ENCODE measurements at places on chromosomes 7 and 10.

- no peak for DNase-seq
Observed at GRCh38 chr7:38978491-38978890, 782 bp downstream of the POU6F2 start.

GRCh38 chr7:148210804-148211325 is 379.7 kb upstream of the C7orf33 start:
- no peak for DNase-seq

- DNase-seq: no peak
Observed at GRCh38 chr7:5636446-5636835, 145.0 kb downstream of the RNF216 start.

DNA sequence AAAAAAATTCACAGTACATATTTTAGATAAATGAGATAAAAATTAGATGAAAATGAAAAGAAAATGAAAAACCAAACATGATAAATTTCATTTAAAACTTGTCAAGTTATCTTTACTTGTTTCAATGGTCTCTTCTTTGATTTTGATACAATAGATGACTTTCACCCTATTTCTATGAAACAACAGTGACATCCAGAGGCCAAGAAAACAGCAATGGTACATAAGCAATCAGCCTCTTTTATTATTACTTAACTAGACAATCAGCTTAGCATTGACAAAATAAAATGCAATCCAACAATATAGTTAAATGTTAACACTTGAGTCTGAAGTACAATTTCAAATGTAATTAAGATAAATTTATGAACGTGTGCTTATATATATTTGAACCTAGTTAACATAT is 74.8 kb upstream of the GPR37 start:
- no peak for DNase-seq

DNA sequence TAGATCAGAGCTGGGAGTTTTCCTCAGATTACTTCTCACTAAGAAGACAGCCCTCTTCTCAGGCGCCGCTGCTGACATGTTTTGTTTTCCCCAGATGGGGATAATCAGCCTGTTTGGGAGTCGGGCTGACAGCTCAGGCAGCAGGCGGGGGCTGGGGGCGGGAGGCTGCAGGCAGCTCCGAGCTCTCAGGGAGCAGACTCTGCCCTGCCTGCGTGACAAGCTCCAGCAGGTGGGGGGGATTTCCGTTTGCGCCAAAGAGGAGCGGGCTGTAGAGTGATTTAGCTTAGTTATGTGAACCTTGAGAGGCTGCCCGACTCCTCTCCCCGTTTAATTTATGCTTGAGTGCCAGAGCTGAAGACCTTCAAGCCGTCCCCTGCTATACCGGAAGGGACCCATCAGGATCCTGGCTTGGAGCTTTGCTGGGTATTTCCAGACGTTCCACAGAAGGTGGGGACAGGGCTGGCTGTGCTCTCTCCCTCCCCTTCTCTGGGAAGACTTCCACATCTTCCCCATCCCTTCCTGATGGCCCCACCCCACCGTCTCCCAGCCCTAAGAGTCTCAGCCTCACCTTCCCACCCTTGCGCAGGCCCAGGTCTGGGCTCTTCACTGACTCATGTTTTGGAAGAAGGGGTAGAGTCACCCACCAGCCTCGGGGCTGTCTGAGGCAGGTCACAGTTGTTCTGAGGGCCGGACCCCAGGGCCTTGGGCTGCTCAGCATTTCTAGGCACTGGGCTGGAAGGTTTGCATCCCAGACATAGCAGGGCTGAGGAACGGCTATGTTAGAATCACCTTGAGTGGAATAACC is 24.7 kb upstream of the ADCYAP1R1 start:
- no peak for DNase-seq

- DNase-seq: no peak
Observed at GRCh38 chr10:104578671-104579070, 62.4 kb upstream of the SORCS3 start.

DNA sequence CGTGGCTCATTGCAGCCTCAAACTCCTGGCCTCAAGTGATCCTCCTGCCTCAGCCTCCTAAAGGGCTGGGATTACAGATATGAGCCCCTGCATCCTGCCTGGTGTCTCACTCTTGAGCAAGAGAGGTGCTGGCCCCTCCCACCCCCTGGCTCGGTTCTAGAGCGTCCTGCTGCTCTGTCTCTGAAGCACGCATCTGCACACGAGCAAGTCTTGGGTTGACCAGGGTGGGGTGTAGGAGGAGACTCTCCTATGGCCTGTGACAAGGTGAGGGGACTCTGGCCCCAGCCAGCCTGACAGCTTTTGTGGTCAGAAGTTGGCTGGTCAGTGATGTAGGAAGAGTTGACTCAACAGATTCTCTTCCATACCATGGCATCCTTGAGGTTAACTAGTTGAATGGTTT is 110.7 kb upstream of the CARD11 start:
- DNase-seq: no peak

- DNase-seq: no peak
Observed at GRCh38 chr7:158649279-158649678, 55.3 kb downstream of the NCAPG2 start.

GRCh38 chr10:69836731-69837030 is 35.0 kb downstream of the COL13A1 start:
- DNase-seq: no peak

GRCh38 chr7:27520815-27521790 is 141.6 kb downstream of the HIBADH start:
- DNase-seq: no peak

- DNase-seq: no peak
Observed at GRCh38 chr10:130020651-130021382, 56.7 kb upstream of the EBF3 start.

- no peak for DNase-seq
Observed at GRCh38 chr7:144723301-144723700, 112.6 kb downstream of the TPK1 start.

DNA sequence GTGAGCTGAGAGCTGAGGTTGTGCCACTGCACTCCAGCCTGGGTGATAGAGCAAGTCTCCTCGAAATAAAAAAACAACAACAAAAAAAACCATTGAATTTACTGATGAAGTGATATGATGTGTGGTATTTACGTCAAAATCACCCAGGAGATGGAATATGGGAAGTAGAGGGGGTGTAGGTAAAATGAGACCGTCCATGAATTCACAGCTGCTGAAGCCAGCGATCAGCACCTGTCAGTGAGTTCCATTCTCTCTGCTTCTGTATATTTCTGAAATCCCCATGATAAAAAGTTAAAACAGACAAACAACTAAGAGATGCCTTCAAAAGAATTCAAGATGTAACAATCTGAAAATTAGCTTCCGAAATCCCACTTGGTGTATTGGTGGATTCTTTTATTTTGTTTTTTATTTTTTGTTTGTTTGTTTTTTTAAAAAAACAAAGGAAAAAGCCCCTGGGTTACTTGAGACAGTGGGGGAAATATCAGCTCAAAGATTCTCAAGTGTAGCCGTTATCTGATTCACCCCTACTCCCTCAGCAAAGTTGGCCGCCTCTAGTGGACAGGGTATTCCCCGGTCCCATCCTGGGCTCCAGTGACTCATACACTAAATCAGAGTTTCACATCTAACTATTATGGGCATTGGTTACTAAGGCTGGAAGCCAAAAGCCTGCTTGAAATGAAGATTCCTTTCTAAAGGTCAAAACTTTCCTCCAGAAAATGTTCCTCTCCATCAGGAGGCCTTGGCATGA is 76.4 kb downstream of the MAP3K8 start:
- no peak for DNase-seq

GRCh38 chr7:145497911-145498525 is 618.6 kb upstream of the CNTNAP2 start:
- DNase-seq: no peak

DNA sequence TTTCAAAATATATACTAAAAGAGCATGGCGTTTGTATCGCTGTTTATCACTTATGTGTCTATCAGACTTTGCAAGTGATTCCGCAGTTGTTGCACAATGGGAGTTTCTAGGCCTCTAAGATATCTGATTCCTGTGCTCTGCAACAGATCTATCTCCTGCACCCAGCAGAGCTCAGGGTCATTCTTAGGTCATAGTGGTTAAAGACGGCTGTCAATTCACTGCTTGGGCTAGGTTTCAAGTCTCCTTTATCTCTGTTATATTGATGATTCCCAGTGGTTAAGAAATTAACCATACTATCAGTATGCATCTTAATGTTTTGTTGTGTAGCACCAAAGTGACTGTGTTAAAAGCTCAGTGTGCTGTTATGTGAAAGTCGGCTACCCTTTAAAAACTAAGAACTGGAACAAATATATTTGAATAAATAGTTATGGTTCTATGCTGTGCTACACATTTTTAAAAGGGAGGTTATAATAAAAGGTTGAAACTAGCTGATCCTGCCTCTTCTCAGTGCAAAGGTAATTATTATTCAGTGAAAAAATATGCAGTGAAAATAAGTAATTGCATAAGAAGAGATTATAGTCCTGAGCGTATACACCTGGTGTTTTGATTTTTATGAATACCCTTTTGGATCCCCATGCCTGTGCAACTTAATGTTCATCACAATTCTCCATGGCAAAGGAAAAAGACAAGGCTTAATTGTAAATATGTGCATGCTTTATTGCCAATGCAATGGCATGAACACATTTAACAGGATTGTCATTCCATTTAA is 24.0 kb downstream of the HOXA1 start:
- no peak for DNase-seq

- DNase-seq: no peak
Observed at GRCh38 chr7:156610130-156610529, 30.4 kb upstream of the RNF32 start.

- DNase-seq: no peak
Observed at GRCh38 chr10:116611153-116611545, 9.6 kb upstream of the PNLIPRP2 start.

DNA sequence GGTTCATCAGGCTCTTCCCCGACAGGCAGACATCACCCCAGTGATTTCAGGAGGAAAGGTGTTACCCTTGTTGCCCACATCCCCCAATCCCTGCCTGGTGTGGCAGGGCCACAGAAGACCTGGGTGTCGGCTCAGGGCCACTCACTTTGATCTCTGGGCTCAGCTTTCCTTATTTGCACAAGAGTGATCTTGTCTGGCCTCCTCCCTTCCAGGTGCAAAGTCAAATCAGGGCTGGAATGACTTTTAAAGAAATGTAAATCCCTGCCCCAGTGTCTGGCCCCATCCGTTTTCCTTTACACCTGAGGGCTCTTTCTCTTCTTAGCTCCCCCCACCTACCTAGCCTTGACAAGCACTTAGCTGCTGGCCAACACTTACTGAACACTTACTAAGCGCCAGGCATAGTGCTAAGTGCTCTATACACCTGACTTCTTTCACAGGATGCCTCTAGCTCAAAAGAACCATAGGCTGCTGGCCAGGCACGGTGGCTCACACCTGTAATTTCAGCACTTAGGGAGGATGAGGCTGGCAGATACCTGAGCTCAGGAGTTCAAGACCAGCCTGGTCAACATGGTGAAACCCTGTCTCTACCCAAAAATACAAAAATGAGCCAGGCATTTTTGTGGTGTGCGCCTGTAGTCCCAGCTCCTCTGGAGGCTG is 979 bp upstream of the NODAL start:
- no peak for DNase-seq

DNA sequence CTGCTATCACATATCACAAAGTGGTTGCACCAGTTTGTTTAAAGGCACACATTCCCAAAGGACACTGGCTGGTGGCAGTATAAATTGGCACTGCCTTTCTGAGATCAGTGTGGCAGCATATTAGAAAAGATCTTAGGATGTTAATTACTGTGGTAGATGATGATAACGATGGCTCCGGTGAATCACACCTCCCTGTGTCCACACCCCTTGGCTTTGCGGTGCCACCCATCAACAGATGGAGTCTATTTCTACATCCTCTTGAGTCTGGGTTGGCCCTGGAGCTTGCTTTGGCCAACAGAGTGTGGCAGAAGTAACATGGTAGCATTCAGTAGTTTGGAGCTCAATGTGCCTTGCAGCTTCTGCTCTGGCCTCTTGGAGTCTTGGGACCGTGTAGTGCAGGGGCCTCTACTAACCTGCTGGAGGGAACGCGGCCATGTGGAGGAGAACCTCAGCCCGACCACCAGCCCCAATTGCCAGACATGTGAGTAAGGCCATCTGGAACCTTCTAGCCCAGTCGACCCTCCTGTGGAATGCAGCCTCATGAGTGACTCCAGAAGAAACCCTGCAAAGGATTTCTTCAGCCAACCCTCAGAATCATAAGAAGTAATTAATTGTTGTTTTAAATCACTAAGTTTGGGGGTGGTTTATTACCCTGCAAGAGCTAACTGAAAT is 27.2 kb upstream of the PLEKHA1 start:
- DNase-seq: no peak

- no peak for DNase-seq
Observed at GRCh38 chr10:5147981-5148677, 36.8 kb downstream of the AKR1C8 start.

DNA sequence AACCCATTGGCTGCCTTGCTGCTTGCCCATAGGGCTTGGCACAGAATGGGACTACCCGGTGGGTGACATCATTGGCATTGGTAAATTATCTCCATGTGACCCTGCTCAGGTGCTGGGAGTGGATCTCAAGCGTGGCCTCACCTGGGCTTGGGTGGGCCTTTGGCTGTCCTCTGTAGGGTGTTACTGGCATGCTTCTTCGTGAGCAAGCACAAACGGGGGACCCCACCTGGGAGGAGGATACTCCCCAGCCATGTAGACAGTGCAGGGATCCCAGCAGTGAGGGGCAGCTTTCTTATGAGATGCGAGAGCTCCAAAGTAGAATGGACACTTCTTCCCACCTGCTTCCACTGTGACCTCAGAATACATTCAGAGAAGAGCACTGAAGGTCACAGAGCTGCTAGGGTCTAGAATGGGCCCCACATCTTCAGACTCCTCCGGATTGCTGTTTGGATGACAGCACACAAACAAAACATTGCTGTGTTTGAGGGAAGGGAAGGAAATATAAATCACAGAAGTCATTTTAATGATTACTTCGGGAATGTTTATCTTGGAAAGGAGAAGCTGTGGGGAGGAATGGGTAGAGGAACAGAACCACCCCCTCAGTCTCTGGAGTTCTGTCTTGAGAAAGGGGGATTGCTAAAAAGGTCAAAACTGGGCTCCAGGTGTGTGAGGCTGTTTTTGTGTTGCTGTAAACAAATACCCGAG is 75.9 kb downstream of the SH2D4B start:
- DNase-seq: no peak

DNA sequence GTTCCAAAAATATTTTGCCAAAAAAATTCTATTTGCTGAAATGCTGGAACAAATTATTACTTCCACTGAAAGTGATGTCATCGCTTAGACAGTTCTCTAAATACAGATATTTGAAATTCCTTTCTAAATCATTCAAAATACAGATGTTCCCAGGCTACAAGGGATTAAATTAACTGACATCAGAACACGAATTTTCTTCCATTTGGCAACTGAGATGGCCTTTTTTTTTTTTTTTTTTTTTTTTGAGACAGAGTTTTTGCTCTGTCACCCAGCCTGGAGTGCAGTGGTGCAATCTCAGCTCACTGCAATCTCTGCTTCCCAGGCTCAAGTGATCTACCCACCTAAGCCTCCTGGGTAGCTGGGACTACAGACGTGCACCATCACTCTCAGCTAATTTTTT is 57.0 kb downstream of the P4HA1 start:
- no peak for DNase-seq

DNA sequence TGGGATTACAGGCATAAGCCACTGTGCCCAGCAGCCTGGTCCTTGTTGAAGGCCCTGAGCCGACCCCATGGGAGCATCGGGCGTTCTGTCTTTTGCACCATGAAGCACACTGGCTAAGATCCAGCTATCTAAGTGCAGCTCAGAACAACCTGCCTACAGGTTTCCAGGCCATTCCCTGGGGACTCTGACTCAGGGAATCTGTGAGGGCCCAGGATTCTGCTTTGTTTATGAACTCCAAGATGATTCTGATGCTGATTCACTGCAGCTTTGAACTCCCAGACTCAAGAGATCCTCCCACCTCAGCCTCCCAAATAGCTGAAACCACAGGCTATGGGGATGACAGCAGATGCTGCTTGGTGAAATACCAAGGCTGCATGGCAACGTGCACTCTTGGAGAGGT is 30.2 kb downstream of the NPTX2 start:
- no peak for DNase-seq
